AG04449 (cell line): ENCODE measurements at places on chromosomes 4 and X.

DNA sequence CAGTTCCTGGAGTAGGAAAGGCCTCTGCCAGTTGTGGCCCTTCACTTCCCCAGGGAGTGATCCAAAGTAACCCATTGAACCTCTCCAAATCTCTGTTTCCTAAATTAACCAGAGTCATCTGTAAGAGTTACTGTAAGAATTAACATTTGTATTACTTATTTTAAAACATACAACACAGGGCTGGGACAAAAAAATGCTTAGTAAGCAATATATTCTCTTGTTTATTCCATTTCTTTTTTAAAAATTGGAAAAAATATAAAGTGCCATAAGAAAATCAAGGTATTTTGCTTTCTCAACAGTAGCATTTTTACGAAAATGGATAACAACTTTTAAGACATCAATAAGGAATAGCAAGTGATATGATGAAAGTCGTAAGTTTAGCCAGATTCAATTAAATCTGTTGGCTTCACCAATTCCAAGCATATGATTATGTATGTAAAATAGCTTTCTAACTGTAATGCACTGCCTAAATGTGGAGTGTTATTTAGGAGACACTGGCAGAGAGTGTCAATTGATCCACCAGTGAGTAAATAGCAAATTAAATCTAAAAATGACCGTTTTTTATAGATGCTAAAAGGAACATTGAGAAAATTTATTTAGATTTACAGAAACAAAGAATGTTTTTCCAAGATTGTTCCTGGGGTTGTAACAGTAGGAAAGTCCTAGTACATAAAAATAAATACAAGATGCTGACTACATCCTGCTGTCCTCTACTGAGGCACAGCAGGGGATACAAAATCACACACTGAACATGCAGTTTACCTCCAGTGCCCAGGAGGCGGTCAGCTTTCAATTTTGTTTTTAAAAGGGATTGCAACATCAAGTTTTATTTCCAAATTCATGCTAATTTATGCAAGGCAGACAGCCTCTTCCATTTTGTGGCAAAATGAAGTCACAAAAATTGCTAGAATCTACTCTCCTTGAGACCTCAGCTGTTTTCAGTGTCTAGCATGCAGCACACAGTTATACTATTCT lies 53.7 kb downstream of the GPM6A start:
- no peak for DNase-seq

GRCh38 chrX:2552621-2553201 lies 51.9 kb upstream of the DHRSX start:
- DNase-seq, result peak; percentile 73

- peak; percentile 9 for DNase-seq
Observed at GRCh38 chr4:85543832-85544231, 68.9 kb downstream of the ARHGAP24 start.

DNA sequence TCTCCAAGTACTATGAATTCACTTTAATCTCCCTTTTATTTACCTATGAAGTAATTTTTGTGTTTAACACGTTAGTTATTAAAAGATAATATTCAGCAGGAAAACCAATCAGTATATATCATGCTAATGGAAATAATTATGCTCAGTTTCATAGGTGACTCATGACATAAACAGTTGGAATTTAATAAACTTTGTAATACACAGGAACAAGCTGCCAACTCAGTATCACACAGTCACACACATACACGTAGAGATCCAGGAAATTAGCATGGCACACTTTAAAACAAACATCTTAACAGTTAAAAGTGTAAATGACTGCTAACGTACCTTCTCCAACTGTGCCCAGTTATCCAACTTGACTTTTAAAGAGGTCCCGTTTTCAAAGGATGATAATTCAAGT lies 2.3 kb downstream of the SPATA4 start:
- DNase-seq, result no peak

GRCh38 chrX:149259241-149259640 lies 245.9 kb downstream of the IDS start:
- DNase-seq, result no peak

DNA sequence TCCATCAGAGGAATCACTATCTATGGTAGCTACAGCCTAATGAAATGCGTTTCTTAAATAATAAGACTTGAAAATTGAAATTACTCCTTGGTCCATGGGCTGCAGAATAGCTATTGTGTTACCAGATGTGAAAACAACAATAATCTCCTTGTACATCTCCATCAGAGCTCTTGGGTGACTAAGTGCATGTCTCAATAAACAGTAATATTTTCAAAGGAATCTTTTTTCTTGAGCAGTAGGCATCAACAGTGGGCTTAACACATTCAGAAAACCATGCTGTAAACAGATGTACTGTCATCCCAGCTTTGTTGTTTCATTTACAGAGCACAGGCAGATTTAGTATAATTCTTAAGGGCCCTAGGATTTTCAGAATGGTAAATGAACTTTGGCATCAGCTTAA lies 67.3 kb downstream of the GLUD2 start:
- DNase-seq, result no peak

DNA sequence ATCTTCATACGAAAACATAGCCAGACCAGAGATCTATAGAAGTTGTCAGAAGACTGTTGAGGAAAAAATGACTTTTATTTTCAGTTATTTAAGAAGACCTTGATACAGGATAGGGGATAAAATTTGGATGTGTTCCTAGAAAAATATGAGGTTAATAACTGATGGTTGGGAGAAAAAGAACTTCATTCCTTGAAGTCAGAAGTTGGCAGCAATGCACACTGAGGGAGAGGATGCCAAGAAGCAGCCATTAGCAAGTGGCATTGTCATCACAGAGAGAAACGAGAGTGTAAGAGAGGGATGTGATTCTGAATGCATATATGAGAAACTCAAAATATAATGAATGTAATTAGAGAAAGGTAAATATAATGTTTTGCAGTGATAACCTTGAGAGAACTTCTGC lies 382.1 kb upstream of the EPHA5 start:
- no peak for DNase-seq
